ENCODE measurements at places on chromosomes 1 and 21.
A peak's percentile ranks its signal among the peaks of the same experiment; 100 is the strongest.

- no peak for DNase-seq
These were observed 10.1 kb upstream of the SERTAD4 start for GRCh38 chr1:210222340-210223006.

DNA sequence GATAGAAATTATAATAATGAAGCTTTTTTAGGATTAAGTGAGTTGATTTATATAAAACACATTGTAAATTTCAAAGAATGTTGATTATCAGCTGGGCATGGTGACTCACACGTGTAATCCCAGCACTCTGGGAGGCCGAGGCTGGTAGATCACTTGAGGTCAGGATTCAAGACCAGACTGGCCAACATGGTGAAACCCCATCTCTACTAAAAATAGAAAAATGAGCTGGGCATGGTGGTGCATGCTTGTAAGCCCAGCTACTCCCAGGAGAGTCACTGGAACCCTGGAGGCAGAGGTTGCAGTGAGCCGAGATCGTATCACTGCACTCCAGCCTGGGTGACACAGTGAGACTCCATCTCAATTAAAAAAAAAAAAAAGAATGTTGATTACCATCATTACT, 18.4 kb downstream of the ADAMTS1 start:
- DNase-seq: no peak

- no peak for DNase-seq
These were observed 27.2 kb downstream of the ADAMTS5 start for GRCh38 chr21:26939601-26940111.

DNA sequence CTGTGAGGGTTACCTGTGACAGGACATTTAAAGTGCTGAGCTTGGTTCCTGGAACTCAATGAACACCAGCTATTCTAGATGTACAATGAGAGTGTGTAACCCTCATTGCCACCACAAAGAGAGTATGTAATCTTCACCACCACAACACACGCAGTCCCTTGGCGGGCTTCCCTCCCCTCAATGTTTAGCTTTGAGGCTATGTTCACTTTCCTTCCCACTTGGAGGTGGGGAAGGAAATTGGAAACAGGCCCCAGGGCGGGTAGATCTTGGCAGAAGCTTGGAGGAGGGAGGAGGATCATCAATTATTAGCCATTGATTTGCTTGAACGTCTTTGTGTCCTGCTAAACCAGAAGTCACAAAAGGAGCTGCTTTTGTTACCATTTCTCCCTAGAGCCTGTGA, 8.3 kb upstream of the COL16A1 start:
- no peak for DNase-seq

- DNase-seq: no peak
These were observed 71.4 kb downstream of the PRDM16 start for GRCh38 chr1:3140437-3140836.

GRCh38 chr1:2983319-2983705, 38.0 kb upstream of the ACTRT2 start:
- no peak for DNase-seq

DNA sequence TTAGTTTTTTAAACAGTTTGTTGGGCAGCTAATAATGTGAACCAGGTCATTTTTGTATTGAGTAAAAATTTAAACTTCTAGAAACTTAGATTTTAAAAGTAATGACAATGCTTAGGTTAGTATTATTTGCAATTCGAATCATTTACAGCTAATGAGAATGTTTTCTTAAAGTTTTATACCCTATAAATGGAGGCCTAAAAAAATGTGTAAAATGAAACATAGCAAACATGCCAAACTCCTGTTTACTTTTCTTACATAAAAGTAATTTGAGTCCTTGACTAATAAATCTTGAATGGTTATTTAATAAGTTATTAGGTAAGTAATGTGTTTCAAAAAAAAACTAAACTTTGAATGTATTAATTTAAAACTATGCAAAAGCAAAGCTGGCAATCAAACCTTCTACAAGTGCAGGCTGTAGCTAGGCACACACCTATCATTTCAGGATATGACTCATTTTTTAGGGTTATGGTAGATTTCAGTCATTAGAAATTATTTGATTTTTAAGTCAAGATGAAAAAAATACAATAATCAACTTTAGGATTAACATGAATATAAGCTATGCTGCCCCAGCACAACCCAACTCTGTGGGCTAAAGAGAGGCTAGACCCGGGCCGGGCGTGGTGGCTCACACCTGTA, 41.5 kb downstream of the CLSTN1 start:
- no peak for DNase-seq

DNA sequence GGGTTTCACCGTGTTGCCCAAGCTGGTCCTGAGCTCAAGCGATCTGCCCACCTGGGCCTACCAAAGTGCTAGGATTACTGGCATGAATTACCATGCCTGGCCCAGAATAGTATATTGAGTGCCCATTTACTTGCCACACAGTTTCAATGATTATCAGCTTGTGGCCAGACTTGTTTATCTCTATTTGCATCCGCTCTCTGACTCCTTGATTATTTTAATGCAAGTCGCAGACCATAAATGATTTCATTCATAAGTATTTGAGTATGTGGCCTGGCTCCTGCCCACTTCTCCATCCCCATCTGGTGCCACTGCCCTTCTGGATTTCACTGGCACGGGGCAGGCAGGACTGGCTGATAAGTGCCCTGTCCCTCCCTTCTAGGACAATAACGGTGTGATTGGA, 18.2 kb upstream of the TRNAU1AP start:
- no peak for DNase-seq

GRCh38 chr21:44734026-44734745, 22.8 kb upstream of the TSPEAR start:
- DNase-seq: no peak

DNA sequence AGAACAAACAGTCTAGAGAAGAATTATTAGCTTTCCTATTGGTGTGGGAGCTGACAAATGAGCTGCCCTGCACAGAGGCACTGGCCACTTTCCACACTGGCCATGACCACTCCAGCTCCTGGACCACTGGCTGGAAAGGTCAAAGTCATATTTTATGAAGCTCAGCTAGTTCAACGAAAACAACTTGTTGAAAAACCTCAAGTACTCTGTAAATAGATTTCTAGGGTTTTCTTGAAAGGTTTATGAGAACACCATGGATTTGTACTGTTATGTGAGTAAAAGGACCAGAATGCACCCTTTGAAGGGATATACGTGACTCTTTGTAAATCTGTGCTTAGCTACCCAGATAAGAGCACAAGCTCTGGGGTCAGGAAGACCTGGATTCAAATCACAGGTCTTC, 54.5 kb upstream of the FGGY start:
- no peak for DNase-seq

GRCh38 chr1:61570191-61570590, 154.8 kb downstream of the TM2D1 start:
- DNase-seq: no peak

- DNase-seq: no peak
These were observed 7.4 kb downstream of the GJC2 start for GRCh38 chr1:228156941-228157728.

DNA sequence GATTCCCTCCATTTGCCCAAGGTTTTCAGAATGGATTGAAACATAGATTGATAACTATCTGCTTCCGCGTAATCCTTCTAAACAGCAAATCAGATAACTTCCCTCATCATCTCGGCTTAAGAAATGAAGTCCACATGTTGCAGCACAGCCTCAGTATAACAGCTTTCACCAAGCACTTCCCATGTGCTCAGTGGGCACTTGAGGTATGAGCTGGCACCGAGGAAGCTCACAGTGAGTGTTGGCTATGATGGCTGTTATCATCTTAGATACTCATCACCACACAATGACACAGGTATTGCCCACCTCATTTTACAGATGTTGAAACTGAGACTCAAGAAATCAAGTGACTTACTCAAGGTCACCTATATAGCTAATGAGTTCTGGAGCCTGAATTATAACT, 43.2 kb downstream of the RCSD1 start:
- no peak for DNase-seq

DNA sequence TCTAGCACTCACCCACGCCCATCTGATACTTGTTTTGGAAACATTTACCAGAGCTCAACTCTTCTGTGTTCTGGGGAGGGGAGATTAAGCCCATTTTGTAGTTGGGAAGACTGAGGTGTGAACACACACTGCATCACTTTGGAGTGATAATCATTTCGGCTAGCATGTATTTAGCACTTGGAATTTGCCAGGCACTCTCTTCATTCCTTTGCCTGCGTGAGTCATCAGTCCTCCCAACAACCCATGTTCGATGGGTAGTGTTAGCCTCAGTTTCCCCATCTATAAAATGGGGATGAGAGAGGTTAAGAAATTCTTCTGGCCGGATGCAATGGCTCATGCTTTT, 182.8 kb upstream of the TMEM51 start:
- no peak for DNase-seq

GRCh38 chr1:30008998-30009657, 714.3 kb downstream of the MATN1 start:
- DNase-seq: no peak

GRCh38 chr1:15326691-15327588, 79.9 kb downstream of the FHAD1 start:
- DNase-seq: no peak

DNA sequence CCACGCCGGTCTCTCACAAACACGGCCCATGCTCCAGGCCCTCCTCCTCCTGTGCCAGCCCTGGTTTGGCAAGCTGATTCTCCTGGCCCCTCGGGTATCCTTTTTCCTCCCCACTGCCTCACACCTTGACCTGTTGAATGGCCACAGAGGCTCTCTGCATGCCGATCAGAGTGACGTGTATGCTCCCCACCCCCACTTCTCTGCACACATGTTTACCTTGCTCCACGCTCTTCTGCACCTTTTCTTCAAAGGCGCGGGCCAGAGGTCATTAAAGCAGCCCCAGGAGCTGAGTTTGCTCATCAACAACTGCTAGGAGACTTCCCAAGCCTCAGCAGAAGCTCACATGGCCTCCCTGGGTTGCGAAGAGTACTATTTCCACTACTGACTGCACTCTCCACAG, 139.3 kb upstream of the EDN2 start:
- peak; percentile 34 for DNase-seq

DNA sequence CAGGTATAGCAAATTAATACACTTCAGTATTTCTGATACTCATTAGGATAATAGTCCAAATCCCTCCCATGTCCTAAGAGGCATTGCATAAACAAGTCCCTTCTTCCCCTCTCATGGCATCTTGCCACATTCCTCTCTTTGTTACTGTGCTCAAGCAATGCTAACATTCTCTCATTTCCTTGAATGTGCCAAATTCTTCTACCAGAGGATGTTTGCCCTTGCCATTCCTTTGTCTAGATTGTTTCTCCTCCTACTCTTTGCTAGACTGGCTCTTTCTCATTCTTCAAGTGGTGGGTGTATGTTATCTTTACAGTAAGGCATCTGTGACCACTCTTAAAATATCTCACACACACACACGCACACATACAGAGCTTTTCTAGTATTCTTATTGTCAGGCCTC, 621.0 kb upstream of the CXADR start:
- no peak for DNase-seq

DNA sequence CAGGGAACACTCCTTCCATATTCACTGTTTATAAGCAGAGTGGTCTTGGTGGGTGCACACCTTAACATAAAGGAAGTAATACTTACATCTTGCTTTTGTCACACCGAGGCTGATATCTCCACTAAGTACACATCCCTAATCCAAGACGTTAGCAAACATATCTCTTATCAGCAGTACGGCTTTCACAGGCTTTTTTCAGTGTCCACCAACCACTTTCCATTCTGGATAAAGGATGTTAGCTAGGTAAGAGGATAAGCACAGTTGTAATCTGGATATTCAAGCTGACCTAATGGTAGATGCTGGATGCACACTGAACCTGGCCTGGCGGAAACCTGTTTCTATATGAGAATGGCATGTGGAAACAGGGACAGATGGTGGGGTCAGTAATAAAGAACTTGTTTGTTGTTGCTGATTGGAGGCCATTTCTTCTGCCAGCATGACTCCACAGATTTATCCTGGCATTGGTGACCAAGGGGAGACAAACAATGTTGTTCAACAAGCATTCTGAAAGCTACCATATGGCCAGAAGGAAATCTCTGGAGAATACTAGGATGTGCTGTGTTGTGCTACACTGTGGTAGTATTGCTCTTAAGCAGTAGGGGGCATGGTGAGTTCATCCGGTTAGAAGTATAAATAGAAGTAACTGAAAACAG, 416.4 kb downstream of the PTBP2 start:
- DNase-seq: peak; percentile 35

DNA sequence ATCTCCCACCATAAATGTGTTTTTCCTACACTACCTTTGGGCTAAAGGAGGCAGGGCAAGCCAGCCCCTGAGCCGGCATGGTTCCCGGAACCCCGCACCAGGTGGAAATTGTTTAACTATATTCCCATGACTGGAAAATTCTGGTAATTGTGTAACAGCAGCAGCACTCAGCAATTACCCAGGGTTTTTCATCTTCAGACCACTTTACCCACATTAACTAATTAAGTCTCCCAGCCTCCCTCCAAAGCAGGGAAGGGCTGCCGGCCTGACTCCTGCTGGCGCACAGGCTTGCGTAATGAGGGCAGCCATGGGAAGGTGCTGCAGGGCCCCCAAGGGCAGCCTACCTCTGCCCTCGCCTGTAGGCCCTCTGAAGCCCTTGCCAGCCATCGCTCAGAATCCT, 140.7 kb upstream of the VAMP3 start:
- DNase-seq: no peak

DNA sequence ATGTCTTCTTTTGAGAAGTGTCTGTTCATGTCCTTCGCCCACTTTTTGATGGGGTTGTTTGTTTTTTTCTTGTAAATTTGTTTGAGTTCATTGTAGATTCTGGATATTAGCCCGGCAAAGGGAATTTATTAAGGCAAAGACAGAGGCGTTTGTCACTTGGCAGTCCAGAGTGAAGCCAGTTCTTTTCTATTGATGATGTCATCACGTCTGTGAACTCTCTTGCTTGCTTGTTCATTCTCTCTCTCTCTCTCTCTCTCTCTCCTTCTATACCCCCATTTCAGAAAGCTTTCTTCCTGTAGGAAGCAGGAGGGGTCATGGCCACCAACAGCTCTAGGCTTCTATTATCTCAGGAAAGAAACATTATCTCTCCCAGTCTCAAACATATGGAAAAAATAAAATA, 291.3 kb downstream of the OMA1 start:
- DNase-seq: no peak

DNA sequence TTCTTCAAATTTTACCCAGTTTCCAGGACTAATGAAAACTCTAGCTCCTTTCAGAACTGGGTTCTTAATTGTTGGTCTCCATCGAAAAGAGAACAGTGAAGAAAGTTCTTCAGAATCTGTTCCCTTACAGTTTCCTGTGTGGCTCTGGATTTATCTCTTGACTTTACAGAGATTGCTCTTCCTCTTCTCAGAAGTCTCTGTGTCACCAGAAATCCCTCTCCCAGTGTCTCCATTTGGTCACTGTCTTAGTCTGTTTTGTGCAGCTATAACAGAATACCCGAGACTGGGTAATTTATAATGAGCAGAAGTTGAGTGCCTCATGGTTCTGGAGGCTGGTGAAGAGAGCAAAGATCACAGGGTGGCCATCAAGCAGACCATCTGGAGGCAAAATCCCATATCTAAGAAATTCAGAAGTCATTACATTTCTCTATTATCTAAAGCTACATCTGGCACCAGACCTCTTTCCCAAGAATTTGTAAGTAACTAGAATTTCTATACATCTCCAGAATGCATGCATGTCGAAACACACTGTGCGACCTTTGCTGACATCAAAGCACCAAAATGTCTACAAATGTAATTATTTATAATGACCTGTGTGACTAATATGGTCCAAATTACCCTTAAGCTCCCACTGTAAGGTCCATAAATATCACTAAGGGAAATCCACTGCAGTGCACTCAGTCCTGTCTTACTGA, 65.4 kb upstream of the KRTAP19-8 start:
- no peak for DNase-seq

- DNase-seq: no peak
These were observed 1.2 kb upstream of the SMIM1 start for GRCh38 chr1:3771108-3772026.

Data from NCI-H774 (cell line).